ENCODE measurements at places on chromosomes 6 and 20.

- DNase-seq = no peak
These were observed 176.4 kb upstream of the MYLIP start for GRCh38 chr6:15952231-15953151.

- no peak for DNase-seq
These were observed 39.7 kb upstream of the PRND start for GRCh38 chr20:4681991-4682401.

DNA sequence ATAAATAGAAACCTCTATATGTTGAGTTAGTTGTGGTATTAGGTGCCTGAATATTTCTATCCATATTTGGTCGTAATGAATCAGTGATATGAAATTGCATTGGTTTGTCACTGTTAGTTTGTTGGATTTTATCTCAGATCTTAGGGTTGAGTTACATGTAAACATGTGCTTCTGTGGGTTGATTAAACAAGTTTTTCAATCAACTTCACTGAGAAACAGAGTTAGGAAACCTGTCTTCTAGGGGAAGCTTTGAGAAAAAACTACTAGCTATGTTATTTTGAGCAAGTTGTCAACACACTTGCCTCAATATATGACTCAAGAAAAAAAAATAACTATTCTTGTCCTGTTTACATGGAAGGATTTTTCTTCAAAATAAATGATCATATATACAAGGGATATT lies 14.8 kb upstream of the ADGB start:
- DNase-seq = no peak

DNA sequence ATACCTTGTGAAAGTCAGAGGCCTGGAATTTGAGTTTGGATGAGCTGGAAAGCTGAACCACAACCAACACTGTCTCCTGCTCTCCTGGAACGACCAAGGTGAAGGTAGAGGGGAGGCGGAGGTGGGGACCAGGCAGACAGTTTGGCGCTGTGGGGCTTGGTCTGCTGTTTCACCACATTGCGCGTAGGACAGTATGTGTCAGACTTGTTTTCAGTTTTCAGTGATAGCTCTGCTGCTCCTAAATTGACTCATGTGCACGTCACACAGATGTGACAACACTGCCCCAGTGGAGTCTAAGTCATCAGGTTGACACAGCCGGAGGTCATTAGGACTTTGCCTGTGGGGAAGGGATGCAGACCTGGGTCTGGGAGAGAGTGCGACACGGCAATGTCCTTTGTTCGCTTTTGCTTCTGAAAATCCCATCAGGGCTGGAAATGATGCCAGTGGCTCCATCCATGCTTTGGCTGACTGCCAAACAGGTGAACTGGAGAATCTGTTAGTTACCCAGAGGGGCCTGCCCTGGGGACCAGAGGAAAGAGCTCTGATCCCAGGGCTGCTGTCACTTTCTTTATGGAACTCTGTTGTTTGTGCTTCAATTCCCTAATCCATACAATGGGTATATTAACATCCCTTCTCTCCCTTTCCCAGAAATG lies 255.5 kb downstream of the CDC5L start:
- DNase-seq = no peak

- no peak for DNase-seq
These were observed 49.7 kb upstream of the FRMD1 start for GRCh38 chr6:168128631-168129291.

DNA sequence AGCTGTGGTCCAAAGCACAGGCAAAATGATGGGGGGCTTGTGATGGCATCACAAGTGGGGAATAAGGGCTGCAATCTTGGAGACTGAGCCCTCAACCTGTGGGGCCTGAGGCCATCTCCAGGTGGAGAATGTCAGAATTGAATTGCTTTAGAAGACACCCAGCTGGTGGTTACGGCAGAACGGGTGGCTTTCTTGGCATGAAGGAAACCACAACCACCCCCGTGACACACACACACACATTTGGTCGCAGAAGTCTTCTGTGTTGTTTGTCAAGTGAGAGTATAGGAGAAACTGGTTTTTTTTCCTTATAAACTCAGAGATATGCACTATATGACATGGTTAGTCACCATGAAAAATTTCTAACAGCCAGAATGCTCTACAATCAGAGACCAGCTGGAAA lies 139.5 kb upstream of the CDH4 start:
- no peak for DNase-seq

GRCh38 chr6:110781522-110782214 lies 33.6 kb downstream of the CDK19 start:
- no peak for DNase-seq

GRCh38 chr6:43985329-43985728 lies 141.9 kb downstream of the MRPL14 start:
- no peak for DNase-seq

GRCh38 chr20:36115925-36116324 lies 38.6 kb upstream of the EPB41L1 start:
- no peak for DNase-seq

GRCh38 chr6:27624694-27625262 lies 151.9 kb upstream of the ZNF184 start:
- no peak for DNase-seq

DNA sequence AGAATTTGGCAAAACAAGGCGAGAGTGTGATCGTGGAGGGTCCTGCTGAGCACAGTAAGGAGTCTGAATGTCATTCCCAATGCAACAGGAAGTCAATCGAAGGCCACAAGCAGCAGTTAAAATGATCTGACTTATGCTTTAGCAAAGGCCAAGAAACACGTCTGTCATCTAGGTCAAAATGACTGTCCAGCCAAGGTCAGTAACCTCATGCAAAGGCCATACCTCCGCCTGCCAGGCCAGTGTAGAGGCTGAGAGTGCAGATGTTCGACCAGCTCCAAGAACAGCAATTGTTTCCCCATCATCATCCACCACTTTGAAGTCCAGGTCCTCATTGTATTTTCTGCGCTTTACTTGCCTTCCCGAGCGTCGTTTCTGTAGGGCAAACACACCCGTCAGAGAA lies 105.6 kb downstream of the CHD6 start:
- no peak for DNase-seq

- no peak for DNase-seq
These were observed 51.1 kb downstream of the PROKR2 start for GRCh38 chr20:5265662-5265985.

DNA sequence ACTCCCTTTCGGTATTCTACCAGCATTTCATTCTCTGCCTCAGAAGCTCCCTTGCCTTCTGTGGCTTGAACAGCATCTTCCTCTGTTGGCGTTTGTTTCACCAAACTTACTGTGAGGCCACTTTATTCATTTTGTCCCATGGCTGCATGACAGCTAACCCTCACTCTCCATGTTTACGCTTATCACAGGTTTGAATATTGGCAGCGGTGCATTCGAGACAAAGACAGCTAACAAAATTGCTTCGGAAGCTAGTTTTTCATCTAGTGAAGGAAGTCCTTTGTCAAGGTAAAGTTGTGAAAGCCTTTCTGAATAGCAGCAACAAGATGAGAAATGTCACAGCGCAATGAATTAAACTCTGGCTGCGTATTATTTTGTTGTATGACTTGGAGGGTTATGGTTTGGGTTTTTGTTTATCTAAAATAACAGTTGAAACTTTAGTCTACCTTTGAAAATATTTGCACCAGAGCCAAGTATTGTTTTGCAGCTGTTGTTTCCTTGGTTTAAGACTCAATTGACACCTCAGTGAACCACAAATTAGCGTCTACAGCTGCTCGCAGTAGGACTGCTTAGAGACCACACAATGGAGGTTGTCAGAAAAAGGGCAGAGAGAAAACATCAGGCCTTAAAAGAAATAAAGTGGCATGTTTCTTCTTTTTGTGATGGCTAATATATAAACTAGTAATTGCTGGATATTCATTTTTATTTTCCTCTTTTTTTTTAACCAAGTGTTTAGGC lies 70.4 kb upstream of the XRN2 start:
- no peak for DNase-seq

- DNase-seq = no peak
These were observed 4.3 kb upstream of the IL20RA start for GRCh38 chr6:137049095-137049494.

DNA sequence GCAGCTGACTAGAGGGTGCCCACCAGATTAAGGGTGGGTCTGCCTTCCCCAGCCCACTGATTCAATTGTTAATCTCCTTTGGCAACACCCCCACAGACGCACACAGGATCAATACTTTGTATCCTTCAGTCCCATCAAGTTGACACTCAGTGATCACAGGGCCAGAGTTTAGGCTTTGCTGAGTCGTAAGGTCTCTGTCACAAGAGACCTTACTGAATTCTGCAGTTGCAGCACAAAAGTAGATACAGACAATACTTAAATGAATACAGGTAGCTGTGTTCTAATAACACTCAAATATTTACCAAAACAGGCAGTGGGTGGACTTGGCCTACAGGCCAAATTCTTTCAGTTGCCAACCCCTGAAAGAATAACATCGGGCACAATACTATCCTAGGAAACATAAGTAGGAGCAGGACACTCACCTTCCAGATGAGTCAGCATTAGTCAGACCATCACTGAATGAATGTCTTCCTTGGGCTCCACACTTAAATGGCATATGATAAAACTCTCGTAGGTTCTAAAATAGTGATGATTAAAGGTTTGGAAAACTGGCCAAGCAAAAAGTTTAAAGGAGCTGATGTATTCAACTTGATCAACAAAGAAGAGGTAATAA lies 190.0 kb downstream of the UBE3D start:
- no peak for DNase-seq

DNA sequence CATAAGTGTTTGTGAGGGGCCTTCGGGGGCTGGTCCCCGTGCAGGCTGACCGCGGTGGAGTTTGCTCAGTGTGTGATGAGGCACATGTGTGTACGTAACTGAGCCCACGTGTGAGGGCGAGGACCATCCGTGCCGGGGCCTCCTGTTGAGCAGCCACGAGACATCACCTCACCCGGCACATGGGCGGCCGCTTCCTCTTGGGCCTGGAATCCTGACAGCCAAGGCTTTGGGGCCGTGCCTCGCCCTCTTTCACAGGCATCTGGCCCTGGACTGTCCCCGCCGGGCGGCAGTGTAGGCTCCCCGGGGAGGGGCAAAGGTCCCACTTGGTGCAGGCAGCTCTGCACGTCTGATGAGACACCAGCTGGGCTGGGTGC lies 202.3 kb downstream of the DLL1 start:
- no peak for DNase-seq

DNA sequence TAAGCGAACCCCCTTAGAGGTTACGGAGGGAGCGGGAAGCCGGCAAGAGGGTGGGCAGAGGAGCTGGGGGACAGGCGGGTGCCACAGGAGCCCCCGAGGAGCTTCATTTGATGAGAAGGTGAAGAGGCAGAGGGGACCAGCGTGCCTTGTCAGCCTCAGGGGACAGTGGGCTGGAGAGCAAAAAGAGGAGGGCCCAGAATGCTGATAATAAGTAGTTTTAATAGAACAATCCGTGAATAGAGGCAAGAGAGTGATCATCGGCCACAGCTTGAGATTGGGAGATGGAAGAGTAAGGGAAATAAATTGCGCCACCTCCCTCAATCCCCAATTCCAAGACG lies 1.3 kb downstream of the COL19A1 start:
- no peak for DNase-seq

- no peak for DNase-seq
These were observed 143.6 kb downstream of the MAFB start for GRCh38 chr20:40545478-40545877.

- DNase-seq = no peak
These were observed 19.4 kb downstream of the SUN5 start for GRCh38 chr20:32984631-32985354.

GRCh38 chr6:85436411-85436810 lies 13.5 kb upstream of the NT5E start:
- DNase-seq = no peak

- no peak for DNase-seq
These were observed 44.9 kb downstream of the TPD52L1 start for GRCh38 chr6:125198398-125198937.

DNA sequence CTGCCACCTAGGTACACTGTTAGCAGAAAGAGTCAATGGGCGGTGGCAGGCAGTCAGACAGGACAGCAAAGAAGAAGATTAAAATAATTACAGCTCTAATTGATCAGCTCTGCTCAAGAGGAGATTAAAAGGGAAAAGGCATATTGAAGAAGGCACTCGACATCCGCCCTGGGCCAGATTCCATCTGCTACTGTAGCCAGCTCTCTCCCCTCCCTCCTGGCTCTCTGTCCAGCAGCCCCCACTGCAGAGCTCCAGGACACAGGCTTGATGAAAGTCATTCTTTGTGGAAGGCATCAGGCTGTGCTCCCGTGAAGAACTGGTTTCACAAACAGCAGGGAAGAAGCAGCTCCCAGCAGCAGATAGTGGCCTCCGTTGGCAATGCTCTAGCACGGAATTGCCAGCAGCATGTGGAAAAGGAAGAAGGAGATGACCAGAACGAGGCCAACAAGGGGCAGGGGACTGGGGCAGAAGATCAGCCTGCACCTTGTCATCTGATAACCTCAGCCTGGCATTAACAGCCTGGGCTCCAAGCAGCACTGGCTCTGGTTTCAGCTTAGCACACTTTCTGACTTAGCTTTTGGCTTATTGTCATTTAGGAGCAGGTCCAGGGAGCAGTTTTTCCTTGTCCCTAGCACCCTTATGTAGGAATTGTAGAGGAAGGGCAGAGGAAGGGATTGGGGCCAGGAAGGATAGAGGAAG lies 465.9 kb downstream of the KIF16B start:
- peak; percentile 86 for DNase-seq

GRCh38 chr20:53660078-53660909 lies 66.7 kb upstream of the ZNF217 start:
- DNase-seq = no peak

All from WERI-Rb-1 (cell line).